ENCODE measurements at places on chromosomes 6 and 20.
A peak's percentile ranks its signal among the peaks of the same experiment; 100 is the strongest.

DNA sequence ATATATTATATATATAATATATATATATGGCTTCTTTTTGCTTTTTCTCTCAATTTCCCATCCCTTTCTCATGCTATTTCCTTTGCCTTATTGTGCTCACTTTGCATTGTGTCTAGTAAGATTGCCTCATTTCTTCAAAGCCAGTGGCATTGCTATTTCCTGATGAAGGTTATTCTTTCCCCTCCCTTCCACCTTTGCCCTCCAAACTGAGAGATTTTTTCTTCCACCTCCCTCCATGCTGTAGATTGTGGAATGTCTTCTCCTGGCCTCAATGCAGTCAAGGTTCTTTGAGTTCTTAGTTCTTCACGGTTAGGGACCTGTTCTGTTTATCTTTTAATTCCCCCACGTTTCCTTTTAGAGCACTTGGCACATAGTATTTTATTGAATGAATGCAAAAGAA lies 17.2 kb downstream of the SH3BGRL2 start:
- no peak for DNase-seq

DNA sequence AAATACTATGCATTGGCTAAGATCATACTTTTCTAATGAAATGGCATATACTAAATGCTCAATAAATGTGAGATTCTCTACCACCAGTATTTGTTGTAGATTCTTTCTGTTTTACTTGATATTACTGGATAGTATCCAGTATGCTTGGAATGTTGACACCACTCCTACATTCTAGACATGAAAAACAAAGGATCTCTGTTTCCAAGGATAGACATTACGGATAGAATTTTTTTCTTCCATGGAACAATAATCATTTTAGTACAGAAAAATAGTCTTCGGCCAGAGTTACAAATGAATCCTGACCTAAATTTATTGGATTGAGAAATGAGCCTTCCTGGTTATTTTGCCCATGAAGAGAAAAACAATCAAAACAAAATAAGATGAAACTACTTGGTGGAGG lies 258.2 kb upstream of the NT5E start:
- DNase-seq = no peak

- DNase-seq = no peak
These were observed 95.3 kb upstream of the ARMC2 start for GRCh38 chr6:108752733-108753590.

DNA sequence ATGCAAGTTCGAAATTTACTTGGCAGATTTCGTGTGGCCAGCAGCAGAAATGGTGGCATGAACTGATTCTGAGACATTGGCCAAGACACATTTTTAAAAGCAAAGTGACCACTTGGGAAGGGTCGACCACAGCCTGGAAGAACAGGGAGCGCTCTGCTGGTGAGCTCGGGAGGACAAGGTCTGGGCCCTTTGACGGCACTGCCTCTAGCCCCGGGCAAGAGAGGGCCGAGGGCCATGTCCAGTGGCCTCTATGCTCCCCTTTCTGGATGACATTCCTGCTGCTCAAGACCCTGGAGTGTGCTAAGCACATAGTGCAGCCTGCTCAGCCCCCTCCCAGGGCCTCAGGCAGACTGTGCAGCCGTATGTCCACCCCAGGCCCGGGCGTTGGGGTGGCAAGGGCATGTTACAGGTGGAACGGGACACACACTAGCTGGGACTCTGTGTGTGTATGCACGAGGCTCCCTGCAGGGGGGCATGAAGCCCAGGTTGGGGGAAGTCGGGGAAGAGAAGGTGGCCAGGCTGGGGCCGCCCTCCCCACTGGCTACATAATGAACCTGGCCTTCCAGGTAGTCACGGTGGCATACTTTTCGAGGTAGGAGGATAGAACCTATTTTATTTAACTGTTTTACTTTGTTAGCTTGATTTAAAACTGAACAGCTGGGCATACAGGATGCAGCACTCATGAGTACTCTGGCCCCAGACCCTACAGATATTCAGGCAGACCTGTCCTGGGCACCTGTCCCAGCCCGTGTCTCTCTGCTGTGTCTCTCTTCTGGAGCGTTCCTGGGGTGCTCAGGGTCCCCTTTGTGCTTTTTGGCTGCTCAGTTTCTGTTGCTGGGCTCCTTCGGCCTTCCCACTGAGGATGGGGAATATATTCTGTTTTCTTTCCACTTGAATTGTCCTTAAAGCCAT lies 6.4 kb downstream of the SYNJ2 start:
- DNase-seq = no peak

- DNase-seq = no peak
These were observed 53.7 kb downstream of the ANKRD60 start for GRCh38 chr20:58174708-58175280.

DNA sequence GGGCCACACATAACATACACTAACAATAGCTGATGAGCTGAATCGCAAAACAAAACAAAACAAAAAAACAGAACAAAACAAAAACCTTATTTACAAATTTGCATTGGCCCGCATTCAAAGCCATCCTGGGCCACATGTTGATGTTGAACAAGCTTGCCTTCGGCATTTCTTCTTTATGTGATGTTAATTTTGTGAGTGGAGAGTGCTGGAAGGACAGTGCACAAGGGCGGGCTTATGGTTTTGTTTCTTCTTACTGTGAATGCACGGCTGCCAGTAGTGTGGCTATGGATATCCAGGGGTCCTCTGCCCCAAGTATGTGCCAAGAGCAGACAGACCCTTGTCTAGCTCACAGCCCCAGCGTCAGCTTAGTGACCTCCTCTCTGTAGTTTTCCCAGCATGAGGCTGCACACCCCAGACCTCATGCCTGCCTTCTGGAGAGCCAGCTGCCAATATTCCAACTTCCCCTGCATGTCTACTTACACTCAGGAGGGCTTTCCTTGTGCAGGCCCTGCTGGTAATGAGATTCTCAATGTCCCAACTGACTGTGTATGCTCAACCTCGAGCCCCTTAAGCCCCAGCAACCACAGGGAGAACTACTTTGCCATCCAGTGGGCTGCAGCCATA lies 24.9 kb downstream of the ZNF292 start:
- no peak for DNase-seq

- DNase-seq = no peak
These were observed 121.1 kb downstream of the CDKAL1 start for GRCh38 chr6:20655317-20655716.

DNA sequence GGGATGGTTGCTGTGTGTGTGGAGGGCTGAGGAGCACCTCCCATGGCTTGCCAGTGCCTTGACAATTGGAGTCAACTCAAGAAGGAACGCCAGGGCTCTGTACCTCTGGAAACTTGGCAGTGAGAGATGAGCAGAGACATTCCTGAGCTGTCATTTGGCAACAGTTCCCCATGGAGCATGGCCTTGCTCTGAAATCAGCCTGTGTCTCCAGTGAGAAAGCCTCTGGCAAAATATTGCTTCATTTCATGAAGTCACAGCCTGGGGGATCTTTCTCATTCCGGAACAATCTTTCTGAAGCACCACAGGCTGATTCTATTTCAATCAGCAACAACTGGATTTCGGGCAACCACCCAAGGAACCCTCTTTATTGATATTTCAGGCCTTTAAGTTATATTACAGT lies 52.2 kb upstream of the FNDC1 start:
- DNase-seq = no peak

GRCh38 chr6:155078331-155078745 lies 83.2 kb downstream of the TIAM2 start:
- DNase-seq = no peak

- no peak for DNase-seq
These were observed 55.5 kb downstream of the TRAF3IP2 start for GRCh38 chr6:111550195-111550594.

- no peak for DNase-seq
These were observed 51.8 kb upstream of the FRMD1 start for GRCh38 chr6:168130697-168131371.

DNA sequence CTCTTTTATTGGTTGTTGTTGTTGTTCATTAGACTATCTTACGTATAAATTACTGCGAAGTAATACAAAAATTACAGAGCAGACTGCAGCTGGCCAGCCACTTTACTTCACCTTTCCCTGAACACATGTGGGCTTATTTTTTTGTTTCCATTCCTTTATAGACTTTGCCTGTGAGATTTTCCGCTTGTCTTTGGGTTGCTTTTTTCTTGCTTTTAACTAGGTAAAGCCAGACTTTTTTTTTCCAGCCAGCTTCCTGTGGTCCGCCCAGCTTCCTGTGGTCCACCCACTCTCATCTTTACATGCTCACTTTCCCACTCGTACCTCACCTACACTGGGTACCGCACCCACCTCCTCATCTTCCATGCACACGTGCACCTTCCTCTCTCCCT lies 79.0 kb downstream of the IPCEF1 start:
- DNase-seq = no peak

DNA sequence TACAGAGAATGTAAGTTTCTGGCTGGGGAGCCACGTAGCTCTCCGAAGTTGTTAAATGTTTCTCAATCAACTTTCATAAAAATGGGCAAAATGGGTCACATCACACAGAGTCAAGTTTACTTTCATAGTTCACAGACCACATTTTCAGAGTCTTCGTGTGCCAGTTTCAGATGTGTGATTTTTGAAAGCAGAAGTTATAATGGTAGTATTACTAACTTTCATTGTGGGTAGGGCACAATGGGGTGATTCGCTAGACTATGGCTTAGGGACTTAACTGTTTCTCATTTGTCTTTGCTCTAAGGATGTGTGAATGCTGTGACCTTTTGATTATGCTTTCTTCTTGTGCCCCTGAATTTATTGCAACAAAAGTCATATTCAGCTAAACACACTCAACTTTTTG lies 109.0 kb upstream of the SUPT3H start:
- no peak for DNase-seq

DNA sequence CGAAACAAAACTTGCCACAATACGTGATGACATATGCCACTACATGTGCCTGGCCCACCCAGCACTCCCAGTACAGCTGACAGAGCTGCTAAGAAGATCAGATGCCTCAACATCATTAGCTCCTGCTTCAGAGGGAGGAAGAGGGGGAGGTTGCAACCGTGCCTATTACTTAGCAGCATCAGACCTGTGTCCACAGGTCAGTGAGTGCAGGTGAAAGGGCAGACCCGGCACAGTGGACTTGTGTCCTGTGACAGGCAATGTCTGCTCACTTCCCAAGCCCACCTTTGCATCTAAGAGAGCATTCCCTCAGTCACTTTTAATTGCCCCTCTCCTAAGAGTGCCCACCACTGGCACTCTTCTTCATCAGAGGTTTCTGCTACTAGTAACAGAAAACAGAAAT lies 9.4 kb upstream of the COL12A1 start:
- DNase-seq = no peak

DNA sequence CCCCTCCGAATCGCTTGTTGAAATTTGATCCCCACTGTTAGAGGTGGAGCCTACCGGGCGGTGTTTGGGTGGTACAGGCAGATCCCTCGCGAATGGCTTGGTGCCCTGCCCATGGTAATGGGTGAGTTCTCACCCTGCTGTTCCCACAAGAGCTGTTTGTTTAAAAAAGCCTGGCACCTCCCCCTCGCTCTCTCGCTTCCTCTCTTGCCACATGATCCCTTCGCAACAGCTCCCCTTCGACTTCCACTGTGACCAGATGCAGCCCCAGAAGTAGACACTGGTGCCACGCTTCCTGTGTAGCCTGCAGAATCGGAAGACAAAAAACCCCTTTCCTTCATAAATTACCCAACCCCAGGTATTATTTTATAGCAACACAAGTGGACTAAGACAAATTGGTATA lies 292.2 kb upstream of the QKI start:
- no peak for DNase-seq

GRCh38 chr6:121321282-121321681 lies 13.0 kb downstream of the TBC1D32 start:
- no peak for DNase-seq

DNA sequence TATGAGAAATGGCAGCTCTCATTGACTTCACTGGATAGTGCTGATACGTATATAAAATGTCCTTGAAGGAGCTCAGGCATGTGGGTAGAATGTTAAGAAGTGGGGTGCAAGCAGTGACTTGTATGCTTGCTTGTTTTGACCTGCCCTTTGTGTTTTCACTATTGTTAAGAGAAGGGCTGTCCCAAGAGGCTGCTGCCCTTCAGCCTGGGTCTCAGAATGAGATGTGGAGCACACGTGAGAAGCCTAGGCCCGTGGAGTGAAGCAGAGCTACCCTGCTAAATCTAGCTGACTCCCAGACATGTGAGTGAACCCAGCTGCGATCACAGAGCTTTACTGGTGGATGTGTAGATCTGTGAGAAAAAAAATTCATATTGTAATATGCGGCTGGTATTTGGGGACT lies 305.3 kb upstream of the RGS17 start:
- DNase-seq = no peak

GRCh38 chr20:25250508-25250907 lies 2.6 kb downstream of the PYGB start:
- no peak for DNase-seq

- DNase-seq = peak; percentile 72
These were observed 42.6 kb downstream of the TRIM27 start for GRCh38 chr6:28880894-28881780.

DNA sequence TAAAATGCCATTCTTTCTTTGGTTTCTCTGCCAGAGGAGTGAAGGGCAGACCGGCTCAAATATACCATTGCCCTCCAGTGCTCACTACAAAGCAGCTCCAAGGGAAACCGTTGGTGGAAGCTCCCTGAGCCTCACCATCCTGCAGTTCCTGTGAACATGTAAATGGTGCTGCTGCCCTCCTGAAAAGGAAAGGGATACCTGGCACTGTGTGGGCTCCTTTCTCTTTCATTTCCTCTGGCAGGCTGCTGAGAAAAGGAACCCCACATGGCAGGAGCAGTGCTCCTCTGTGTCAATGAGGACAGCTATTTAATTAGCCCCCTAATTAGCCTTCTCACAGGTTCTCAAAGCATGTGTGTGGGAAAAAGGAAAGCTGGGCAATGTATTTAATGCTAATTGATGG lies 142.5 kb downstream of the KLHL32 start:
- no peak for DNase-seq

GRCh38 chr6:85792254-85792653 lies 149.6 kb upstream of the SYNCRIP start:
- no peak for DNase-seq

- no peak for DNase-seq
These were observed 101.1 kb downstream of the ZFAND3 start for GRCh38 chr6:37920667-37921066.

DNA sequence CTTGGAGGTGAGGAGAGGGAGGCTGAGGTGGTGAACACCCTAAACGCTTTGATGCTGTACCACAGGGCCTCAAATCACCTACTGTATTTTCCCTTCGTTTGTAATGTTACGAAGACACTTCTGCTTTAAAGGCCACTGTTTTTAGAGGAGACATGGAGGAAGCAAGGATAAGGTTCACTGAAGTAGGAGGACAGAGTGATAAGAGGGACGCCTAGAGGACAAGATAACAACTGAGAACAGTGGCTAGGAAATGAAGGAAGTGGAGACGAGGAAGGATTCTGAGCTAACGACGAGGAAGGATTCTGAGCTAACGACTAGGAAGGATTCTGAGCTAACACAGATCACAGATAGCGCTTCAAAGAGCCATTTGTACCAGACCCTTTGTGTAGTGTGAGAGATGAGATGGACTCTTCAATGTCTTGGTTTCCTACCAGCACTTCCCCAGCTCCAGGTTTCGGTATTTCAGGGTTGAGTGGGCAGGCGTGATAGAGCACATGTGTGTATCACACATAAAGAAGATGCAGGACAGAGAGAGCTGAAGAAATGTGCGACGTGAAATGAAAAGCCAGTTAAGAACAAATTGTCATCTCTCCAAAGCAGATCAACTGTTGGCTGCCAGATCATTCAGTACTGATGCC lies 7.5 kb downstream of the SF3B5 start:
- DNase-seq = peak; percentile 38
